Mesenchymal stem cell (in vitro differentiated cells and primary cell): ENCODE measurements at places on chromosomes 4 and X.

GRCh38 chrX:34218063-34218462 lies 85.9 kb upstream of the FAM47A start:
- DNase-seq, result no peak

- no peak for DNase-seq
Observed at GRCh38 chr4:185793716-185794115, 18.3 kb downstream of the SORBS2 start.

DNA sequence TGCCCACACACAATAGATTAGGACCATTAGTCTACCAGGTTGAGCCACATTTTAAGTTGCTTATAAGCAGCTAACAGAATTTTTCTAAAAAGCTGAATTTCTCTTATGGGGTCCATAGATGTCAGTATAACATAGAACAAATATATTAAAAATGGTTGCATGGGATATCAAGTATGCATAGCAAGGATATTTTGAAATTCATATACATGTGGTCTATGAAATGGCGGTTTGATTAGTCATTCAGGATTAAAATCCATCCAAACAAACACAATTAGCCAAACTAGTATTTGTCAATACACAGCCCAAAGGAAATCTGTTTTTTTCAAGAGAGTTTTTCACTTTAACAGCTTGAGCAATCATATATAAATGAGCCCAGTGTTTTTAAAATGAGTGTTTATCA lies 33.5 kb upstream of the AMOT start:
- DNase-seq, result peak; percentile 41

DNA sequence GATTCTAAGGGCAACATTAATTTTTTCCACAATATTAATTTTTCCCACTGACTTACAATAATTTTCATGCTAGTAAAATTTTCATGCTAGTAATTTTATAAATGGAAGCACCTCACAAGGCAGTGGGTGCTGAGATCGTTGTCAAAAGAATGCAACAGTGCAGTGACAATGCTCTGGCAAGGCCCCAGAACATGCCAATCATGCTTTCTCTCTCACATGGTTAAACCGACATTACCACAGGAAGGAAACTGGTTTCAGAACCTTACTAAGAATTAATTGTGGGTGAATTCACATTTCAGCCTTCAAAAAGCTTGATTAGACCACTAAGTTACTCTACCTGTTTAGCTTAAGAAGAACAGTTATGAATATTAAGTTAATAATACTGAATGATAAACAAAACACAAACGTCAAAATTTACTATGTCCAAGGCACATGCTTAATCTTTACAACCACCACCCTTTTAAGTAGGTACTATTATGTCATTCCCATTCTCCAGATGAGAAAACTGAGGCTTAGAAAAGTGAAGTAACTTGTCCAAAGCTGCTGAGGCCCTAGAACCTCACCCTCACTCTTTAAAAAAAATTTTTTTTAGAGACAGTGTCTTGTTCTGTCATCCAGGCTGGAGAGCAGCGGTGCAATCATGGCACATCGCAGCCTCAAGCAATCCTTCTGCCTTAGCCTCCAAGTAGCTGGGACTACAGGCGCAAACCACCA lies 10.0 kb upstream of the OPHN1 start:
- DNase-seq, result peak; percentile 13

- DNase-seq, result no peak
Observed at GRCh38 chr4:5125321-5125720, 74.0 kb downstream of the STK32B start.

DNA sequence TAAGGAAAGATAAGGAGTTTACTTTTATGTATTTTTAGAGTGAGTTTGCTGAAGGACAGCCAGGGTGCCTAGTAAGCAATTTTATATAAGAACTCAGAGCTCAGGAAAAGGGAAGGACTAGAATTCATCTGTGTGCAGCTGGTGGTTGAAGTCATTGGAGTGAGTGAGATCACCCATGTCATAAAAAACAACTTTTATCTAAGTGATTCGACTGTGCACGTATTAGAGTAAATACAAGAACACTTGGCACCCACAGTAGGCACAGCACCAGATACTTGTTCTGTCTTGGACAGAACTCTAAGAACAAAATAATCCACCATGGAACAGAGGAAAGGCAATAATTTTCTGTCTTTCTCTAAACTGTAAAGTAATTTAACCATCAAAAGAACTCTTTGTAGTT lies 31.6 kb downstream of the SYNPO2 start:
- DNase-seq, result no peak

GRCh38 chrX:103254921-103255493 lies at the start of gene TCEAL8:
TSS of gene TCEAL8 (minus strand) at chrX:103255155. CDS start at chrX:103253979, 1,176 bp downstream.
- peak; percentile 84 for DNase-seq
